ENCODE measurements at places on chromosomes 3 and 15. TPM values are rescaled to one million over a fixed set of nuclear protein-coding genes. Genes with fewer than 3 reads are reported as not detected.

CCDC66 gene
- 19.5 TPM for total RNA-seq

NRG4 gene
- total RNA-seq, result 4.8 TPM

CYP1A2 gene
- 0.17 TPM for total RNA-seq

DNA sequence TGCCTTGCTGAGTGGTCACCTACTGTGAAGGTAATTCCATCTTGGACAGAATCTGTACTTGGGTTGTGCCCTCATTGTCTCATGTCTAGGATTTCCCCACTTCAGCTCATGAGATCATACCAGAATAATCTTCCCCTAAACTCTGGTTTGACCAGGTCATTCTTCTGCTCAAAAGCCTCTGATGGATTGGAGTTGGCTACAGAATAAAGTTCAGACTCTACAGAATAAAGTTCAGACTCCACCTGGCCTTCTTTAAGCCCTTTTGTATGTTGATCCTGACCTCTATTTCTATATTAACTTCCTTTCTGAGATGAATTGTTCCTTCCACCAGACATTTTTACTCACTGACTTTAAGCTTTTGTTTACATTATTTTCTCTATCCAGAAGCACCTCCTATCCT lies 6.4 kb upstream of the GLCE start:
- no peaks in the 10 kb centered on the region for H3K27me3 ChIP-seq
- DNase-seq, result no peak
- H3K4me1 ChIP-seq, result no peaks in the 10 kb centered on the region
- H3K4me3 ChIP-seq, result no peak overlapping the region
- H3K36me3 ChIP-seq, result no peaks in the 10 kb centered on the region

DNA sequence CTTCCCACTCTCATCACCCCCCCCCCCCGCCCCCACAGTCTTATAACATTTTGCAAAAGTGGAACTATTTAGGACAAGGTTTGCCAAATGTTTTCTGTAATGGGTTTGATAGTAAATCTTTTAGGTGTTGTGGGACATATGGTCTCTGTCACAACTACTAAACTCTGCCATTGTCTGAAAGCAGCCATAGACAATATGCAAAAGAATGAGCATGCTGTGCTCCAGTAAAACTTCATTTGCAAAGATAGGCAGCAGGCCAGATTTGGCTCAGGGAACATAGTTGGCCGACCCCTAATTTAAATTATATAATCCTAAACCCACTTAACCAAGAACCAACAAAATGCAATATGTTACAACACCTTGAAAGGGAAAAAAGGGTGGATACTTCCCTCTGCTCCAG lies 46.4 kb downstream of the TIPARP start:
- H3K27ac ChIP-seq, result no peak overlapping the region
- H3K36me3 ChIP-seq, result peaks cover 4% of the 10 kb centered on the region
- H3K4me1 ChIP-seq, result no peaks in the 10 kb centered on the region
- no peaks in the 10 kb centered on the region for H3K27me3 ChIP-seq

- peaks cover 9% of the 10 kb centered on the region for H3K27me3 ChIP-seq
- no peak overlapping the region for H3K4me3 ChIP-seq
- no peak for DNase-seq
- no peaks in the 10 kb centered on the region for H3K4me1 ChIP-seq
- no peaks in the 10 kb centered on the region for H3K36me3 ChIP-seq
- no peak overlapping the region for H3K27ac ChIP-seq
Measured at GRCh38 chr15:59873644-59874272, 130.4 kb upstream of the FOXB1 start.

- no peaks in the 10 kb centered on the region for H3K36me3 ChIP-seq
- no peak overlapping the region for H3K27ac ChIP-seq
- H3K4me3 ChIP-seq, result no peak overlapping the region
- H3K27me3 ChIP-seq, result no peaks in the 10 kb centered on the region
- H3K4me1 ChIP-seq, result peaks cover under 1% of the 10 kb centered on the region
Measured at GRCh38 chr3:194181612-194182529, 45.9 kb downstream of the HES1 start.

GRCh38 chr3:154795582-154795981 lies 284.5 kb upstream of the MME start:
- H3K36me3 ChIP-seq, result no peaks in the 10 kb centered on the region
- H3K27me3 ChIP-seq, result no peaks in the 10 kb centered on the region
- no peak overlapping the region for H3K27ac ChIP-seq
- peaks cover 5% of the 10 kb centered on the region for H3K4me1 ChIP-seq
- H3K4me3 ChIP-seq, result no peak overlapping the region

DNA sequence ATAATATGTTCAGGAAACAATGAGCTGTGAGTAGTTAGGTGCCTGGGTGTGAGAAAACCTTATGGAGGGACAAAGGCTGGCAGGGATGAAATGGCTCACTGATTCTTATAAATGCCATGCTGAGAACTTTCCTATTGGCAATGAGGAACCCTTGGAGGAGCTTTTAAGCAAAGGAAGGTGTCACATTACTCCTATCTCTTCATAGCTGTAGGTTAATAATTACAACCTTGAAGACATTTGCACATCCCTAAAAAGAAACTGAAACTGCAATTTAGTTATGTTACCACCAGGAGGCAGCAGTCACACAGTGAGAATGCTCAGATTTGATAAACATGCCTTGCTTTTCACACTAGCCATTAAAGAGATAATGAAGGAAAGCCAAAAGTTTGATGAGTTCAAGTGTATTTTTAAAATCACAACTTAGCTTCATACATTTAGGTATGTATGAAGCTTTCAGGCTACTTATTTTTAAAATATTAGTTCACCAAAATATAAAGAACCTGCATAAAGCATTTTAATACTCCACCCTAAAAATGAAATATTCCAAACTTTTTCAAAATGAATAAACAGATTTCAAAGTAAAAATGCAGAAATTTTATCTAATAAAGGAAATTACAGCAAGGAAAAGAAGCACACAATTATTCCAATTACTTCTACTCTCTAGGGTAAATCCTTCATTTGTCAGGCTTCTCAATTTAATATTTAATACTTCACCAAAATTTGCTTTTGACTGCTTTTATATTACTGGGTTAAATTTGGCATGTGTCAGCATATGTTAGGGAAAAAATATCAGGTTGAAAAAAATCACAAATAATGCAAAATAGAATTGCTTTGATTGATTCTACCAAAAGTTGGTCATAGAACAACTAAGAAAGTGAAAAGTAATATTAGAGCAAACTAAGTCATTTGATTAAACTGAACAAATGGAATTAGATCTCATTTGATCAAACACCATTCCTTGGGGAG lies 136.9 kb upstream of the SLC2A2 start:
- no peaks in the 10 kb centered on the region for H3K27me3 ChIP-seq
- no peak overlapping the region for H3K27ac ChIP-seq
- H3K4me3 ChIP-seq, result no peak overlapping the region
- peaks cover 10% of the 10 kb centered on the region for H3K36me3 ChIP-seq
- no peaks in the 10 kb centered on the region for H3K4me1 ChIP-seq
